Stimulated activated CD4-positive, alpha-beta T cell treated with anti-CD3 and anti-CD28 coated beads, TNF-alpha, amount 100 ng/mL, for 24 hours (primary cell): ENCODE measurements at places on chromosomes 5 and 9.
A peak's percentile ranks its signal among the peaks of the same experiment; 100 is the strongest.

GRCh38 chr9:100437860-100438805 lies 11.2 kb downstream of the MSANTD3 start:
- peak; percentile 54 for DNase-seq

- DNase-seq, result no peak
Measured at GRCh38 chr5:18311266-18311665, 677.0 kb downstream of the TAF11L14 start.

DNA sequence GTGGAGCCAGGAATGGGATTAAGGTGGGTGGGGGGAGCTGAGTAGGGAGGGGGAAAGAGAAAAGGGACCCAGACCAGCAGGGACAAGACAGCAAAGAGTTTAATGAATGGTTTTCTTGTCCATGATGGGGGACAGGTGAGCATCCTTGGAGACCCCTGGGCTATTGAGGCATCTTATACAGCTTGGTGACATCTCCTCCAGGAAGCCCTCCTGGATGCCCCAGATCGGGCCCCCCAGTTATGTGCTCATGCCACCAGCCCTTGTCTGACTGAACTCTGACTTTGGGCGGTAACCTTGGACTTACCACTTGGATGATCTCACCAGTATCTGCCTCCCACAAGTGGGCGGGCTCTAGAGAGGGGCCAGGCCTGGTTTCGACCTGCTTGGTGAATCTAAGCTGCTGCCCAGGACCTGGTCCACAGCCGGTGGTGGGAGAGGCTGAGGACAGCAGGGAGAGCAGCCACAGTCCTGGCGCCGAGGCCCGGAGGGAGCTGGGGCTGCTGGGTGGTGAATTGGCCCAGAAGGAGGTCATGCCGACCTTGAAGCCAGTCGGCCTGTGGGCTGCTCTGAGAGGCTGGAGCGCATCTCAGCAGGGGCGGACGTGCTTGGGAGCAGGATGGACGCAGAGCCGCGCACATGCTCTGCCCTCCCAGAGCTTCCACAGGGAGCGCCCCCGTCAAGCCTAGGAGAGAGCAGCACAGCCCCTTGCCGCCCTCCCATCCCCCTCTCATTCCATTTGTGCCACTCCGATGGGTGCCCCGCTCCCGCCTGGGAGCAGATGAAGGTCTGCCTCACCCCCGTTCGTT lies 36.2 kb downstream of the UNC5A start:
- no peak for DNase-seq

DNA sequence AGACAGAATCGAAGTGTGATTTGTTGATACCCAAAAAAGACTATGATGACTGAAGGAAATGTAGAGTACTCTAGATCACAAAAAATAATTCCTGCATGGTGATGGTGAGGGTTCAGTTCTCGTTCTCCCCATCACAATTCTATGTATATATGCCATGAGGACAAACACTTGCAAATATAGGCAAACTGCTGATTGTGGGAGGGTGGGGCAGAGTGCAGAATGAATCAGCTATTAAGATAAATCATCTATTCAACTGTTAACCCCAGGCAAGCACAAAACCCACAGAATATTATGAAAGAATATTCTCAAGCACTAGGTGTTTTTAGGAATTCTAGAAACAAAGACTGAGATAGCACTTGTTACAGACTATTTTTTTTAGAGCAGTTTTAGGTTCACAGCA lies 13.9 kb upstream of the UBLCP1 start:
- no peak for DNase-seq

DNA sequence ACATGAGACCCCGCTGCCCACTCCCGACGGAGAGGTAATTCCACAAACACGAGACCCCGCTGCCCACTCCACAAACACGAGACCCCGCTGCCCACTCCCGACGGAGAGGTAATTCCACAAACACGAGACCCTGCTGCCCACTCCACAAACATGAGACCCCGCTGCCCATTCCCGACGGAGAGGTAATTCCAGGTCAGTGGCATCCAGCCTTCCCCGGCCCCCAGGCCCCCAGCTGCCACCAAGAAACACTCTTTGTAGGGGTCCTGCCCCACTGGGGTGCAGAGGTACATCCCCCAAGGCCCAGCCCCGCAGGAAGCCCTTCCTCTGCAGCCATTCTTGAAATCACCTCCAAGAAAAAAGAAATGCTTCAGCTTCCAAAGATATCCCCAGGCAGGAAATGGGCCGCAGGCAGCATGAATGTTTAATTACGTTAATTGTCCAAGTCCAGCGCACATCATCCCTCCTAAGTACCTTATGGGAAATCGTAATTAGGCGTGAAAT lies 115.9 kb downstream of the ADAMTS2 start:
- no peak for DNase-seq

GRCh38 chr5:129653057-129653375 lies 94.9 kb upstream of the MINAR2 start:
- no peak for DNase-seq

GRCh38 chr9:27599870-27600238 lies 26.6 kb upstream of the C9orf72 start:
- no peak for DNase-seq

- no peak for DNase-seq
Measured at GRCh38 chr9:133250741-133251170, 24.2 kb downstream of the ABO start.

GRCh38 chr9:18501949-18502348 lies 28.0 kb downstream of the ADAMTSL1 start:
- no peak for DNase-seq

- no peak for DNase-seq
Measured at GRCh38 chr5:84273517-84273883, 111.2 kb downstream of the EDIL3 start.

DNA sequence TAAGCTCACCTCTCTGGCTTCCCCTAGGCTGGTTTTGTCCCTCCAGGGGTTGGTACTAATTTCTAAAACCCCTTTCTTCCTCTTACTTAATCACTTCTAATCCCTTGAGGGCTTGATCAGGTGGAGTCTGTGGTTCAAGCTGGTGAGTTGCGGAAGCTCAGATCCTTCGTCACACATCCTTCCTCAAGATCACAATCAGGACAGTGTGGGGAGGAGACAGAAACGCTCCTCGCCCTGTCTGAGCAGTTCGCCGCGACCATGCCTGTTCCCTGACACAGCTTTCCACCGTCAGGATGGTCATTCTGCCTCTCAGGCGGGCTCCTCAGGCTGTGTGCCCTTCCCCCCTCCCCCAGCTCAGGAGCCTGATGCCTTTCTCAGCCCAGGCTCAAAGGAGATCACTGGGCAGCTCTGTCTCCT lies 24.3 kb downstream of the CPLX2 start:
- DNase-seq, result no peak

DNA sequence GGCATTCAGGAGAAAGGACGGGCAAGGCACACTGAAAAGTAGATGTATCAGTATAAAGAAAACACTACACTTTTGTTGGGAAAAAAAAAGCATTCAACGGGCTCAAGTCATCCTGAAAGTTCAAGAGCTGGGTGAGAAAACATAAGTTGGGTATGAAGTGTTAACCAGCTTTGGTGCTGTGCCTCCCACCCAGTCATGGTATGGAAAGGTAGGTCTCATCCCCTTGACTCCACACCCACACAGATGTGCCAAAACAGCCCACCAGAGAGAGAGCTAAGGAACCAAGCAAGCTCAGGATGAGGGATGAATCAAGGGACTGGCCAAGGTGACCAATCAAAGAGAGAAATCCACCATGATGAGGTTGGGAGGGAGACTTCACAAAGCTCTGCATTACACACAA lies 54.7 kb downstream of the ESM1 start:
- no peak for DNase-seq

DNA sequence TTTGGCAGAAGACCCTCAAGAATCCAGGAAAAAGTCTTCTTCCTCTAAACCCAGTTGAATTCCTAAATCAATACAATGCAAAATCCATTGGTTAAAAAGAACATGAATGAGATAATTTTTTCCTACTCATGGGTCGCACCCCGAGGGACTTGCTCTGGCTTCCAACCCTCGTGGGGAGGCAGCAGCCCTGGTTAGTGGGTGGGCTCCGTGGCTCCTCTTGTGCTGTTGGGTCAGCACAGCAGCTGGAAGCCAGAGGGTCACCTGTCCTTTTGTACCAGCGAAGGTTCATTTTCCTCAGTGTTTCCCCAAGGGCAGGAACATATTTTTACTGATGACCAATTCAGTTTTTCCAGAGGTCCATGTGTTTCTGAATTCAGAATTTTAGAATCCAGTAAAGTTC lies 120.6 kb upstream of the S1PR3 start:
- DNase-seq, result no peak

- no peak for DNase-seq
Measured at GRCh38 chr9:90843525-90843924, 41.9 kb downstream of the SYK start.

GRCh38 chr5:9540791-9541190 lies 5.1 kb downstream of the SEMA5A start:
- no peak for DNase-seq

DNA sequence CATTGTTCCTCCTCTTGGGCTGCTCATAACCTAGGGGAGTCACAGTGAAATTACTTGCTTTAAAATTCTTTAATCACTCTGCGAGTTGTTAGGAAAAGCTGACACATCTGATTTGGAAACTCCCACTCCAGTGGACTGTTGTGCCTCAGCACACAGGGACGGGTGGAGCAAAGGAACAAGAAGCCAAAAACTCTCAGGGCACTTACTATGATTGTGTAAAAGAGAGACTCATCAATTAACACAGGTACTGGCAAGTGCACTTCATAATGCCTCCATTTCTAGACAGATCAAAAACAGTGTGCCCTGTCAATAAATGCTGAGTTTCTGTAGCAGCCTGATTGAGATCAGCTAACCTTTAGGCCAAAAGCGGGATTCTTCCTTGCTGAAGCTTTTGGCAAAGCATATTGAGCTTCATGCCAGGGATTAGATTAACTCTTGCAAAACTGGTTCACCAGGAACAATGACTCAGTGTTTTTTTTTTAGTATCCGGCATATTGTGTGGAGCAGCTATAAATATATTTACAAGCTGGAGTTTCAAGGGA lies 55.9 kb downstream of the TMC1 start:
- DNase-seq, result no peak

DNA sequence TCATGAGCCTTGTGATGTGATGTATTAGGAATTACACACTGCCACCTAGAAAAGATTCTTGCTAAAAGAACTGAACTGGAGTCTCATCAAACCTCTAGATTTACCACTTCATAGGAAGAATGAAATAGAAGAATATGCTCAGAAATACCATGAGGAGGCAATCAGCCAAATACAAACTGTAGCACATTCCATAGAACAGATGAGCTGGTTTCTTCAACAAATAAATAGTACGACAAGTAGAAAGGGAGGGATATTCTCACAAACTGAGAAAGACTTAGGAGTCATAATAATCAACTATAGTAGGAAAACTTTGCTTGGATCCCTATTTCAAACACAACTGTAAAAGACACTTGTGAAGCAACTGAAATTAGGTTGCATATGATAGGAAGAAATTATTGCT lies 15.4 kb downstream of the PLGRKT start:
- no peak for DNase-seq

GRCh38 chr5:101260857-101261256 lies 357.8 kb upstream of the ST8SIA4 start:
- no peak for DNase-seq

- no peak for DNase-seq
Measured at GRCh38 chr5:10724781-10725507, 36.1 kb downstream of the DAP start.

- DNase-seq, result no peak
Measured at GRCh38 chr9:36192196-36192595, 1.5 kb downstream of the CLTA start.

DNA sequence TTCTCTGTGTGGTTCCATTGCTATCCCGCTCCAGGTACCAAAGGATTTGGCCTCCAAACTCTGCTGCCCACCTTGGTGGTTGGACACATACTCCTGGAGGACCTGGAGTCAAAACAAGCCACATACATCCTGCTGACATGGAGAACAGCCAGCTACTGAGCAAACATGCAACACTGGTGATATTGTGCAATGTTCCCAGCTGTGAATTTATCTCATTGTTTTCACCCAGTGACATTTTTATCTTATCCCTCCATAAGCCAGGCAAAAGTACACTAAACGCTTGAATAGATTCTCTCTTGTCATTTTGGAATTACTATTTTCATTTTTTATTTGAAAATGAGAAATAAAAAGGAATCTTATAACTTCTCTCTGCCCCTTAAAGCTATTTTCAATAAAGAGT lies 11.1 kb upstream of the CTSL start:
- DNase-seq, result no peak

DNA sequence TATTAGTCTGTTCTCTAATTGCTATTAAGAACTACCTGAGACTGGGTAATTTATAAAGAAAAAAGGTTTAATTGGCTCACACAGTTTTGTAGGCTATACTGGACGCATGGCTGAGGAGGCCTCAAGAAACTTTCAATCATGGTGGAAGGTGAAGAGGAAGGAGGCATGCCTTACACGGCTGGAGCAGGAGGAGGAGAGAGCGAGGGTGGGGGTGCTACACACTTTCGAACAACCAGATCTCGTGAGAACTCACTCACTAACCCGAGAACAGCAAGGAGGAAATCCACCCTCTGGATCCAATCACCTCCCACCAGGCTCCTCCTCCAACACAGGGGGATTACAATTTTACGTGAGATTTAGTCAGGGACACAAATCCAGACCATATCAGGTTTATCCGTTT lies 90.0 kb downstream of the RMI1 start:
- no peak for DNase-seq

- peak; percentile 33 for DNase-seq
Measured at GRCh38 chr9:5869315-5870019, 21.2 kb upstream of the MLANA start.

- DNase-seq, result no peak
Measured at GRCh38 chr9:90832261-90832660, 30.6 kb downstream of the SYK start.
